ENCODE measurements at places on chromosomes 3 and 15.
A peak's percentile ranks its signal among the peaks of the same experiment; 100 is the strongest.

- no peak for DNase-seq
Observed at GRCh38 chr3:6781092-6781491, 79.8 kb upstream of the GRM7 start.

- peak; percentile 32 for DNase-seq
Observed at GRCh38 chr3:63936925-63937324, 24.7 kb upstream of the SCAANT1 start.

- no peak for DNase-seq
Observed at GRCh38 chr3:120568202-120568531, 28.0 kb upstream of the NDUFB4 start.

- DNase-seq = no peak
Observed at GRCh38 chr3:120450600-120451271, at the start of gene FSTL1. Gene FSTL1, minus strand, starts transcription at chr3:120450992. Its CDS starts 246 bp downstream, at chr3:120450746.

GRCh38 chr3:189841473-189842205, 210.4 kb downstream of the TP63 start:
- DNase-seq = peak; percentile 55

DNA sequence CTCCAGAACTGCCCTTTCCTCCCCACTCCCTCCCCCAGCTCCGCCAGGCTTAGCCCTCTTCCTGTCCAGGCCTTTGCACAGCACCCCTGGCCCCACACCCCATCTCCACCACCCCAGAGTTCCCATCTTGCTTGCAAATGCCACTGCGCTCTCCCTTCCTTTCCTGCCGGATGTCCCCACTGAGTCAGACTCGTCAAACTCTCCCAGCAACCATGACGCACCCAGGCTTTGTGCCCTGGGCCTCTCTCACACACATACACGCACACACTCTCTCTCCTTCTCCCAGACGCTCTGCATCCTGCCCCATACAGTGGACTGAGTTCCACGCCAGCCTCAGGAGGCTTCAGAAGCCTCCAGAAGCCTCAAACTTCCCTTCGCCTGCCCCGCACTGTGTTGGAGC, 2.8 kb upstream of the CCDC9B start:
- no peak for DNase-seq

GRCh38 chr3:61828184-61828874, 267.0 kb downstream of the PTPRG start:
- no peak for DNase-seq

DNA sequence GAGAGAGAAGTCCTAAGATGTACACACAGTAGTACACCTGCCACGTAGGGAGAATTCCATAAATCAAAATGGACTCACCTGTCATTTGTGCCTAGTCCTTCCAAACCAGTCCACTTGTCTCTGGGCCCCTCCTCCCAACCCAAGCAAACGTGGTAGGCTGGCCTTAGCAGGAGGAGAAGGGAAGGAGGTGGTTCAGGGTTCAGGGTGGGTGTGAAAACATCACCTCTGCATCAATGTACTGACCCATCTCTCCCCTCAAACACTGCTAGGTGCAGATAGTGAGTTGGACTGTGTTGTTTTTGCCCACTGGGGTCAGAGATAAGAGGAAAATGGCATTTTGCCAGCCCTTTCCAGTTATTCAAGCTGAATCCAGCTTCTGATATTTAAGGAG, 99.3 kb downstream of the MME start:
- peak; percentile 59 for DNase-seq

- DNase-seq = peak; percentile 66
Observed at GRCh38 chr3:168088106-168088720, 7.5 kb downstream of the GOLIM4 start.

- no peak for DNase-seq
Observed at GRCh38 chr3:42277676-42278075, 11.7 kb upstream of the CCK start.

DNA sequence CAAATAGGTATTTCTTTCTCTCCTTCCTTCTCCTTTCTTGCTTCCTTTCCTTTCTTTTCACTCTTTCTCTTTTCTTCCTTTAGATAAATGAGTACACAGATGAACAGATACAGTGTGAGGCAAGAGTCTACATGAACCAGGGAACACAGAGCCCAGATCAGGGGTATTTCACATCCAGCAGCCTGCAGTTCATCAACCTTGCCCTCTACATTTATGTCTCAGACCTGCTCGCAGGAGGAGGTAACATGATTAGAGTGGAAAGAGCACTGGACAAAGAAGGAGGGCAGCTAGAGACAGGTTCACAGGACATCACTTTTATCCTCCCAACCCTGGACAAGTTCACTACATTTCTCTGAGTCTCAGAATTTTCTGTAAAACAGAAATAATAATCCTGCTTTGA, 773.1 kb downstream of the NTRK3 start:
- no peak for DNase-seq

- DNase-seq = no peak
Observed at GRCh38 chr15:58361273-58361759, 70.5 kb upstream of the LIPC start.

DNA sequence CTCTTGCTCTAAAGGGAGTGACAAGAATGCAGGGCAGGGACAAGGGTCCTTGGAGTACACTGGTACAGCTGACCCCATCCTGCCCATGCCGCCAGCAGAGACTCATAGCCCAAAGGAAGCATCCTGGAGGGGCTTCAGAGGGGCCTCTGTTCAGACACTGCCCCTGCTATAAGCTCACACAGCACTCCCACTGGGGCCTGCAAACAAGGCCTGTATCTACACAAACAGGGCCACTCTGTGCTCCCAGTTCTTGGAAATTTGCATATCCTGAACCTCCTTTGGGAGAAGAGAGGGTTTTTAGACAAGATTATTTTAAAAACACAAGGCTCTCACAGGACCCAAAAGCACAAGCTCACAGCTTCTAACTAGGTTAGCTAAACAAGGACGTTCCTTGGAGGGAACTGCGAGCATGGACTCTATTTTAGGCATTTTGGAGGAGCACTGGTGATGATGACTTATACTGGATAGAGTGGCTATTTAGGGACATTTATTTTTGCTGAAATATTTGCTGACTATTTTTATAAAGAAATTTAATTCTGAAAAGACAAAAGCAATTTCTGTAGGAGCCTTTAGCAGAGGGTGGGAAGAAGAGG, 16.4 kb upstream of the ANKRD34C start:
- no peak for DNase-seq

GRCh38 chr15:57284535-57284934, 91.8 kb upstream of the CGNL1 start:
- no peak for DNase-seq

DNA sequence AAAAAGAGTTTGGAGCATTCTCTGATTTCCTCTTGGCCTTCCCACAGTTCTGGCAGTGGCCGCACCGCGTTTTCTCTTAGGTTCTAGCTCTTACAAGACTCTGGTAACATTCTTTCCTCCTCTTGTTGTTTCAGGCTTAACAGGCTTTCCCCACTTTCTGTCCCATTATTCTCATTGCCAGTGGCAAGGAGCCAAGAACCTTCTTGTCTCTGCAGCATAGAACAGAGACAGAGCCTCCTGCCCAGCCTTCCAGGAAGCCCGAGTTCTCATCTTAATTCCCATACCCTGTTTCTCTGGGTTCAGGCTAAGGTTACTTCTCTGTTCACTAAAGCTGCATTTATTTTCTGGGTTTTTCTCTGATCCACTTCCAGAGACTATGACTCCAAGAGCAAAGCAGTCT, 61.1 kb downstream of the DUT start:
- no peak for DNase-seq

DNA sequence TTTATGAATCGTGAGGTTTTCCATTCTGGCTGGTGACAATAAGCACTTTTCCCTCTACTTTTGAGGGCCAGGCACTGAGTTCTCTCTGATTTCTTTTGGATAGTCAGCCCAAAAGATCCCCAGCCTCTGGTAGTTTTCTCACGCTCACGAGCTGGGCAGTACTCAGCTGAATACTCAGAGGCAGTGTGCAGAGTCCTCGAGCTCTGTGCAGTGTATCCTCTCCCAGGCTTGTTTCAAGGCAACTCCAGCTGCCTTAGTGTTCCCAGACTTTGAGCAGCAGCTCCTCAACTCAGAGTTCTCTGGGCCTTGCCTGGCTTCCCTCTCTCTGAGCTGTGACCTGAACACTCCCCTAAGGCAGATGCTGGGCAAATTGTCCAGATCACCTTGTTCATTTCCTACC, 59.1 kb upstream of the IQSEC1 start:
- DNase-seq = no peak

DNA sequence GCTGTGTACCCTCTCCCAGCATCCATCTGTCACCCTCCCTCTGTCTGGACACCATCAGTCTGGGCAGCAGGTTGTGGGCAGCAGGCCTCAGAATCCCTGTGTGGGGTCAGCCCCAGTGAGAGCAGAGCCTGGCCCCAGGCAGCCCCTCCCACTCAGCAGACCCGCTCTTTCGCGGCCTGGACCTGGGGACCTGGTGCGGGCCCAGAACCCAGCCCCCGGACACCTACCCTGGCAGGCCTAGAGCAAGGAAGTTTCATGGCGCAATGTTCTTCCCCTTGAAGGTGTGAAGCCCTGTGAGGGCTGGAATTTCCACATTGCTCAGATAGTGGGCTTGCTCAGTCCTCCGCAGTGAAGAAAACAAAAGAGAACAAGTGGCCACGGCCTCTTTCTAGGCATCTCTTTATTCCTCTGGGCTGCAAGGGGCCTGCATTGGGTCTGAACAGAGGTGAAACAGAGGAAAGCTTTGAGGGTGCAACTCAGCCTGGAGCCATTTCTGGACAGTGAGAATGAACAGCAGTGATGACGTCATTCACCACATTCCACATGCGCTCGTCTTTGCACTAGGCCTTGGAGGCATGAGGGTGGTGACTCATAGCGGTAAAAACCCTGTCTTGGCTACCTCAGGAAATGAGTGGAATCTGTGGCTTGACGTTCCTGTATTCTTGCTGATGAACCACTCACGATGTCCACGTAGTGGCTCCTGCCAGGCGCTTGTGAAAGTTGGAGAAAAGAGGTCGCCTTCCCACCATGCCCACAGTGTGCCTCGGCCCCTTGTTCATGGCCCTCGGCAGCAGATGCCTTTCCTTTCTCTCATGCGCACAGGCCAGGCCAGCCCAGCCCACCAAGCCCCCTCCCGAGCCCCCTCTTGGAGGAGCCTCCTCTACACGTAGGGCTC, 66.1 kb downstream of the SLC30A4 start:
- DNase-seq = peak; percentile 52

GRCh38 chr3:165210132-165210531, 13.9 kb upstream of the SLITRK3 start:
- peak; percentile 5 for DNase-seq

GRCh38 chr15:72205273-72205672, 7.7 kb upstream of the GRAMD2A start:
- no peak for DNase-seq

- peak; percentile 55 for DNase-seq
Observed at GRCh38 chr3:42979044-42979972, at the start of gene GASK1A. Gene GASK1A, plus strand, starts transcription at chr3:42979311. Its CDS starts 332 bp downstream, at chr3:42979643.

DNA sequence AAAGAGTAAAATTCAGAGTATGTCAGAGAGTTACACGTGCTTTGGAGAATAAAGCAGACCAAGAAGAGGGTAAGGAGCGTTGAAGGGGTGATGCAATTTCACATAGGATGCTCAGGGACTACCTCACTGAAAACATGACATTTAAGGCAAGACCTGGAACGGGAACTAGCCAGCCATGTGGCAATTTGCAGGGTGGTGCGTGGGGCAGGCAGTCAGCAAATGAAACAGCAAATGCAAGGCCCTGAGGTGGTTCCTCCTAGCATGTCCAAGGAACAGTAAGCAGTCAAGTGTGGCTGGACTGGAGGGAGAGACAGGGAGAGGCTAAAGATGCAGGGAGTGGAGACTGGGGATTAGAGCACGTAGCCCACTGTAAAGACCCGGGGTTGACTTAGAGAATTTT, 146.1 kb upstream of the LPP start:
- no peak for DNase-seq

GRCh38 chr15:29571792-29572431, 250.4 kb downstream of the TJP1 start:
- no peak for DNase-seq

- no peak for DNase-seq
Observed at GRCh38 chr3:183517607-183518006, 37.9 kb downstream of the KLHL6 start.

DNA sequence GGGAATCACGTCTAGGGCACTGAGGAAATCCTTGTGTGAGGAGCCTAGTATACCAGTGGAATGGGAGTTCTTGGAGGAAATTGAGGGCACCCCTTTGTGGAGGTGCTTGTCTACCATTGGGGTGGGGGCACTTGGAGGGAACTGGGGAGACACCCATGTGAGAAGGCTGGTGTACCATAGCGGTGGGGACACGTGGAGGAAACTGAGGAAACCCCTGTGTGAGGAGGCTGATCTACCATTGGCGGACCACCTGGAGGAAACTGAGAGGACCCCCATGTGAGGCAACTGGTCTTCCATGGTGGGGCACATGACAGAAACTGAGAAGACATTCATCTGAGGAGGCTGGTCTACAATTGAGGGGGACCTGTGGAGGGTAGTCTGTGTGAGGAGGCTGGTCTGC, 164.5 kb downstream of the FBLN2 start:
- DNase-seq = no peak

- DNase-seq = no peak
Observed at GRCh38 chr3:127822682-127823425, 539 bp upstream of the MGLL start.

GRCh38 chr15:46696281-46696680, 1021.0 kb upstream of the SEMA6D start:
- DNase-seq = no peak

DNA sequence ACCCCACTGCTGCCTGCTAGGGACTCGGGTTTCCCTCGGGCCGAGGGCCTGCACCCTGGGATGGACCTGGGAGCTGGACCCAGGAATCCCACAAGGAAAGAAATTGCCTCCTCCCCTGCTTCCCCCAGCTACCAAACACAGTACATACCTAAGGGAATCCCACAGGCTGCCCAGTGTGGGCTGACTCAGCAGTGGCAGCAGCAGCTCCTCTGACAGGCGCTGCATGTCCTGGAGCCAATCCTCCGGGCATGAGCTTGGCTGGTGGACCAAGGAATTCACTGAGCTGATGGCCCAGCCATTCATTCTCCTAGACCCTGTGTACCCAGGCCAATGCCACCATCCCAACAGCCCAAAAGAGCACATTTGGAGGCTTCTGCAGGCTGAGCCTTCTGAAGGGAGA, 9.5 kb upstream of the LTK start:
- DNase-seq = no peak

- peak; percentile 76 for DNase-seq
Observed at GRCh38 chr3:10162185-10162584, 2.5 kb upstream of the IRAK2 start.

DNA sequence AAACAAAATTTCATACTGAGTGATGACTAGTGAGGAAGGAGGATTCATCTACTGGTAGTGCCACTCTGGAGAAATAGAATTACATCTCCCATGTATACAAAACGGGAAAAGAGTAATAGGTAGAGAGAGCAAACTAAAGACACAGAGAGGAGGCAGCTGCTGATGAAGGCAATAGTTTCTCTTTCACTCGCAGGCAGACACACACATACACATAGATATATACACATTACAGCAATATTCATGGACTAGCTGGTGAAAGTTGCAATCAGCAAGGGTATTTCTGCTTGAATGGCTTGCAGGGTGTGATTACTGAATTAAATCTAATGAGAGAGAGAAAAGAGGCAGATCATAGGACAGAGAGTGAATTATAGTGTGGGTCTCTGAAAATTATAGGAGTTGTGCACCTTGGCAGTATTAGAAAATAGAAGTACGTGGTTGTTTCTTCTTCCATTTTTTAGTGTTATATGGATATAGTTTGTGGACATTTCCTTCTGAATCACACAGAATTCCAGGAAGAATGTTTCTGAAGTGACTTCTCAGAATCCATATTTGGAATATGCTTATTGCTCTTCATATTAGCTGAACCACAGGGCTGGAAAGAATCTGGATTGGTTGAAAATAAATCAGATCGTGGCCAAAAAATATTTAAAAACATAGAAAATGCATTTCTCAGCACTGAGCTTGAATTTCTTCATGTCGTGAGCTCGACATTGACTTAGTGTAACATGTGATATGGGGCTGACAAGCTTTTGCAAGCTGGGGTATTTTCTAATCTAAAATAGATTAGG, 991.2 kb downstream of the TUSC7 start:
- DNase-seq = peak; percentile 25

GRCh38 chr15:93173369-93173768, 84.4 kb upstream of the RGMA start:
- DNase-seq = no peak

All from OCI-M1 (cell line).